ENCODE measurements at places on chromosomes 1 and 21.

GRCh38 chr1:115186711-115187265 is 97.5 kb upstream of the TSPAN2 start:
- DNase-seq: no peak

GRCh38 chr1:106879538-106879937 is 176.9 kb upstream of the PRMT6 start:
- DNase-seq: no peak

GRCh38 chr1:76865696-76866286 is 1.5 kb upstream of the ST6GALNAC5 start:
- no peak for DNase-seq

DNA sequence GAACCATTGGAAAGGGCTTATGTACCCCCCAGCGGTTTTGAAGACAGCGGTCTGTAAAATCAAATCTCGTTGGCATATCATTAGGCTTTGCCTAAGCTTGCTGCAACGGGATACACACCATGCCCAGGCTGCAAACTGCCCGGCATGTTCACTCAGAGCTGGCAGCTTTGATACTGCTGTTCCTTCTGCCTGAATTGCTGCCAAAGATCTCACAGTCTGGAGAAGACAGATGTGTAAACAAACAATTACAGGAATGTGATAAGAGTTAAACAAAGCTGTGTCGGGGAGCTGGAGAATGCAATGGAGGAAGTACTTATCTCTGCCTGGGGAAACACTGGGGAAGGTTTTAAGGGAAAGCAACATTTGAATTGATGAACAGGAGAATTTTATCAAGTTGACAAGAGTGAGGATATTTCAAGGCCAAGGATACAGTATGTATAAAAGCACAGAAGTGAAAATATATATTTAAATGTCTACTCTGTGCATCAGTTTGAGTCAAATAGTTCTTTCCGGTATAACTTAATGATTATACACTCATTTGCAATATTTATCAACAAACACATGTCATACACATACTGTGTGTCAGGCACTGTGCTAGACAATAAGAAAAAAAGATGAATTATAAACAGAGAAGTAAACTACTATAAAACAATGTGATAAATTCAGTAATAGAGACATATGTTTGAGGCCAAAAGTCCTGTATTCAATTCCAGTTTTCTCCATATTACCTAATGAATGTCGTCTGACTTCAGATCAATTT is 29.9 kb downstream of the CHML start:
- DNase-seq: no peak

- DNase-seq: no peak
Measured at GRCh38 chr1:4061521-4062031, 161.5 kb upstream of the C1orf174 start.

- no peak for DNase-seq
Measured at GRCh38 chr1:164562947-164563520, 4.0 kb downstream of the PBX1 start.

- no peak for DNase-seq
Measured at GRCh38 chr1:232891656-232892317, 58.6 kb upstream of the NTPCR start.

GRCh38 chr1:116982319-116983004 is 19.1 kb upstream of the CD101 start:
- DNase-seq: no peak

DNA sequence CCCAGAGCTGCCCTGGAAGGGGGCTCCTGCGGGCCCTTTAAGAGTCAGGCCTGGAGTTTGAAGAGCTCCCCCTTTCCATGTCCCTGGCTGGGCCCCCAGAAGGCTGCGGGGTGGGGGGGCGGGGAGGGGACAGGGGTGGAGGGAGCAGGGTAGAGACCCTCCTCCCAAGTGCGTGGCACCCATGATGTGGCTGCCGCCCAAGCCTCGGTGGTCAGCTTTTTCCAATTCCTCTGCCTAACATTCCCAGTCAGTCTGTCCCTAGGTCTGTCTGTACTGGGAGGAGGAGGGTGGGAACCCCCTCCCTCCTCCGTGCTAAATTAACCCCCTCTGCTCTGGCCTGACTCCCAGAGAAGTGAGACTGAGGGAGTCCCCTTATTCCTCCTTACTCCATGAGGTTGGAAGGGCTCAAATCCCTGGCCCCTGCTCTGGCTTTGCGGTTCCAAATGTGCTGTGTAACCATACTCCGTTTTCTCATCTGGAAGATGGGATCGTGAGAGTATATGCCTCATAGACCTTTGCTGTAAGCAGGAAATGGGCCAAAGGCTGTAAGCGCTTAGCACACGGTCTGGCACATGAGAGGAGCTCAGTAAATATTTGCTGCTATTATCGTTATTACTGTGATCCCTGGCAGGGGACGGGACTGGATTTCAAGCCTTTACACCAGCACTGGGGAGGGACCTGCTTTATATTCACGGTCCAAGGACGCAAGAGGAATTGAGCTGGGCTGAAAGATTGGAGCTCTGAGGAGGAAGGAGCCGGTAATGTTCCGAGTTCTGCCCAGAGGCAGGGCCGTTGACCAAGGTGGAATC is 658 bp upstream of the COL16A1 start:
- no peak for DNase-seq

DNA sequence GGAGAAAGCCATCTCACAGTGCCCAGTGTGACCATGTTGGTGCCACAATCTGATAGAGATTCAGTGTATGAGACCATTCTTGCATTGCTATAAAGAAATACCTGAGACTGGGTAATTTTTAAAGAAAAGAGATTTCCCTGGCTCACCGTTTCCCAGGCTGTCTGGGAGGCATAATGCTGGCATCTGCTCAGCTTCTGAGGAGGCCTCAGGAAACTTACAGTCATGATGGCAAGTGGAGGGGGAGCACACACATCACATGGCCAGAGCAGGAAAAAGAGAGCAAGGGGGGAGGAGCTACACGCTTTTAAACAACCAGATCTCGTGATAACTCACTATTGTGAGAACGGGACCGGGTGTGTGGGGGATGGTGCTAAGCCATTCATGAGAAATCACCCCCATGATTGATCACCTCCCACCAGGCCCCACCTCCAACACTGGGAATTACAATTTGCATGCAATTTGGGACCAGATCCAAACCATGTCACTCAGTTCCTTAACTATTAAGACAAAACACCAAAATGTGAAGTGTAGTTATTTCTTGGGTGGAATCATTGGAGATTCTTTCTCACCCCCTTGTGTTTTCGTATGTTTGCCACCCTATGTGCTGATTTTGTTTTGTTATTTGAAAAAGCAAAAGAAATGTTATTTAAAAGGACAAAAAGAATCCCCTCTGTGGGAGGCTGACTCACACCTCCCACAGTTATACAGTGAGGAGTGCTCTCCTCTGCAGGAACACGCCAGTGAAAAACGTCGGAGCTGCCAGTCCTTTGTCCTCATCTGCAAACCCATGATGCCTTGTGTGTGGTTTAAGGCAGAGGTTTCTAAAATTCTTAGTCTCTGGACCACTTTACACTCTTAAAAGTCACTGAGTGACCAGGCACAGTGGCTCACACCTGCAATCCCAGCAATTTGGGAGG is 46.9 kb upstream of the IFNLR1 start:
- no peak for DNase-seq

DNA sequence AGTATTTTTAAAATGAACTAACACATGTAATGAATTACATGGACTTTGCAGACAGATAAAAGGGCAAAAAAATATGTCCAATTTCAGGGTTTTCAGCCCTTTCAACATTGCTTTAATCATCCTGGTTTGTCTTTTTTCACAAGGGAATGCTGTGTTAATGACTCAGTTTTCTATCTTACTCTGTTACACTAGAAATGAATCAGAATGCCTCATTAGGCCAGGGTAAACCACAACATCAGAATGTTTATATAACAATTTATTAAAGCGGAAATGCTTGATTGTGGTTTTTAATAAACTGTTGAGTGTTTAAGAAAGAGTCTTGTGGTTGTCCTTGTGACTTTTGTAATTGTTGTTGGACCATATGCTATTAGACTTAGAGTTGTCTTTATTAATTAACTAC is 13.5 kb downstream of the GORAB start:
- no peak for DNase-seq

DNA sequence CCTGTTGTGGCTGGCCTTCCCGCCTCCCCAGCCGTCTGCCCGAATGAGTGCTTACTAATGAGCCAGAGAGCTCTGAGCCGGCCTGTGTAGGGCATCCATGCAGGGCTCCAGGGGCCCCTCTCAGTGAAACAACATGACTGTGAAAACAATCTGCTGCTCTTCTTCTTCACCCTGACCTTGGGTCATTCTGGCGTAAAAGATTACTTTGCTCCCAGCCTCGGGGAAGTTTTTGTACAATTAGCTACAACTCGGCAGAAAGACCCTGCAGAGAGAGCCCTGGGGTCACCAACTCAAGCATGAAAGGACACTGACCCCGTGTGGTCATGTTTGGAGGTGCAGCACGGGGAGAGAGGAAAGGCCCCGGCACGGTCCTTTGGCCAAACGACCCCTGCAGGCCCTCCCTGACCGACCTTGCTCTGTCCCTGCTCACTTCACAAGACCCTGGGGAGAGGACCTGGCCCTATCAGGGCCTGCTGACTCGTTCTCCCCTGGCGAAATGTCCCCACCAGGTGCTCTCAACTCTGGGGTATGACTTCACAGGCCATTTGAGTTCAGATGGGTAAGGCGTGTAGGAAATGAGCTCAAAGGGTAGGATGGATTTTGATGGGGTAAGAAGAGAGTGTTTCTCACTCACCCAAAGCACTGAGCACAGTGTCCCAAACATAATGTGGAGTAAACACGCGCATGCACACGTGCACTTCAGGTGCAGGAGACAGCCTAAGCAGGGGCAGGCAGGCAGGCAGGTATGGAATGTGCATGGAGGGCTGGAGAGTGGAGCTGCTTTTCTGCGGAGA is 22.9 kb upstream of the FAM20B start:
- DNase-seq: no peak

DNA sequence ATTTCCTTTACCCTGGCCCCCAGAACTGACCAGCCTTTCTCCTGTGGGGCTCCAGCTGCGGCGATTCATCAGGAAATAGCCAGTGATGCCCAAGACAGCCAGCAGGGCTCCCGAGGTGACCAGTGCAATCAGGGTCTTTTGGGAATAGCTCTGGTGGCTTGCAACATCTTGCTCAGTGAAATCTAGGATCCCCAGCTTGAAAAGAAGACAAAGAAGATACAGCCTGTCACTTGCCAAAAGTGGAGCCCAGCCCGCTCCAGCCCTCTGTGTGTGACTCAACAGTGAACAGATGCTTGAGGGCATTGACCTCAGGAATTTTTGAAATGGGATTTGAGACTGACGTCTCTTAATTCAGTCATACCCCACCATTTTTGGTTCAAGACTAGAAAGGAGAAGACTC is 22.3 kb downstream of the CD34 start:
- no peak for DNase-seq

DNA sequence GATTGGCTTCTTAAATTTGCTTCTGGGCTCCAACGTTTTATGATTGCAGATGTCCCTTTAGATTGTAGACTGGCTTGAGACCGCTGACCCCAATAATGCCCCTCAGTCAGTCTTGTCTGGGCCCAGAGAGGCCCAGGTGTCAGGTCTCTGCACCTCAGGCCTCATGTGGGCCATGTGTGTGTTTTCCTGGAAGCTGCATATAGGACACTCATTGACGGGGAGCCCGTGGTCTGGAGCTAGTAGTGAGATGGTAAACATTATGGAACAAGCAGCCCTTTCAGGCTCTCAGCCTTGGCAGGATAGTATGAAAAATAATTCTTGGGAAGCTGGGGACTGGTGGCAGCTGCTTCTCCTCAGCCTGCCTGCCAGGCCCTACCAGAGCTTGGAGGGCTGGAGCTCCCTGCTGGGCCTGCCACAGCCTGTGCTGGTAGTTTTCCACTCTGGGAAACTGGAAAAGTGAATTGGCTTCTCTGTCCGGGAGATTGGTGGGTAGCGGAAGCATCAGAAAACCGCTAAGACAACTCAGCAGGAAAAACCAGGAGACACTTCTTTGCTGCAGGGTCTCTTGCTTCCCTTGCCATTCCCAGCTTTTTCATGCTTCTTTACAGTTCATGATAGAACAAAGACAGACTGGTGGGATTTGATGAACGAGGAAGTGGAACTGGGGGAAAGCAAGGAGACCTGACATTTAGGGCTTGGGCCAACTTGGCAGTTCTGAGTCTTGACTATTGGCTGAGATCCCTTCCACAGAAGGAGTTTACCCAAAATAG is 57.8 kb upstream of the HSD17B7 start:
- no peak for DNase-seq

DNA sequence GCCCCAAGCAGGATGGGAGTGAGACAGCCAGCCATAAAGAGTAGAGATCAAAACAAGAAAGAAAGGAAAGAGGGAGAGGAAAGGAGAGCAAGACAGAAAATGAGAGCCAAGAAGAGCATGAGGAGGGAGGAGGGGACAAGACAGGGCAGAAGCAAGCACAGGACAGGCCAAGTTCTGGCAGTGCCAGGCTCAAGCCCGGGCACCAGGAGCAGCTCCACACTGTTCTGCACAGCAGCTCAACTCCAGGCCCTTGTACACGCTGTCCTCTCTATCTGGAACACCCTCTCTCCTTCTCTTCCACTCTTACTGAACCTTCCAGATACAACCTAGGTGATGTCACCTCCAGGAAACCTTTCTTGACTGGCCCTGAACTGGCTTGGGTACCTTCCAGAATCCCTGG is 11.7 kb downstream of the IFFO2 start:
- no peak for DNase-seq

GRCh38 chr1:209455145-209455544 is 128.4 kb upstream of the CAMK1G start:
- DNase-seq: no peak

DNA sequence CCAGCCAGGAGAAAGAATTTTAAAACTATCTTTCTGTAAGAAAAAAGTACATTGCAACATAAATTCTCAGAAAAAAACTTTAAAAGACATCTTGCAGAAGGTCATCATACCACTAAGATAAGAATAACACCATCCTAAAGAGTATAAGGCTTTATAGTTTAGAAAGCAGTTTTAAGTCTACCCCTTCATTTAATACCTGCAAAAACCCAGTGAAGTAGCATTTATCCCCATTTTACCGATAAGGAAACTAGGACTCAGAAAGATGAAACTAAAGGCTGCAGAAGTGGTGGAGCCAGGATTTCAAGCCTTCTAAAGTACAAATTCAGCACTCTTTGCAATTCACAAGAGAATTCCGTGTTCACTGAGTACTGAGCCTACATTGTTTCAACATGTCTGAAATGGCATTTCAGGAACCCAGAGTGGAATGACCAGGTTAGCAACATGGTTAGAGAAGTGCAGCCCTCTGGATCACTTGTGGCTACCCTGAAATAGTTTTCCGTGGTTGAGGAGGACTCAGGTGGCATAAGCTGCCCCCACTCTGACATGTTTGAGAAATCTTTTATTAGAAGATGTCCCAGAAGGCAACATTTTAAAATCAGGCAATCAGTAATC is 6.7 kb downstream of the MYCL start:
- no peak for DNase-seq

- DNase-seq: no peak
Measured at GRCh38 chr1:27027575-27028250, 15.1 kb upstream of the TENT5B start.

GRCh38 chr1:119714583-119714982 is 2.8 kb downstream of the PHGDH start:
- DNase-seq: no peak

DNA sequence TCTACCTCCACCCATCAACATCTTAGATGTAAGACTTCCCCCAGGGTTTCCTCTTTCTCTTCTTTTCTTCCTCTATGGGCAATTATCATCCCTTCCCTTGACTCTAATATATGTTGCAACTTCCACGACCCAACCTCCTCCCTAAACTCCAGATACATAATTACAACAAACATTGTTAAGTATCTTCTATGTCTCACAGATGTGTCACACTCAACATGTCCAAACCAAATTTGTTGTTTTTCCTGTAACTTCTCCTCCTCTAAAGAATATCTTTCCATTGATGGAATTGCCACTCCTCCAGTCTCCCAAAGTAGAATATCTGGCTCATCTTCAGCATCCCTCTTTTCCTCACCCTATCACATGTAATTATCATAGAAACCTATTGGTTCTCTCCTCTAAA is 314.2 kb downstream of the RWDD3 start:
- no peak for DNase-seq

- no peak for DNase-seq
Measured at GRCh38 chr21:28522014-28522799, 470.5 kb downstream of the LTN1 start.

All from chondrocyte (in vitro differentiated cells).